ENCODE measurements at places on chromosomes 6 and 20.

DNA sequence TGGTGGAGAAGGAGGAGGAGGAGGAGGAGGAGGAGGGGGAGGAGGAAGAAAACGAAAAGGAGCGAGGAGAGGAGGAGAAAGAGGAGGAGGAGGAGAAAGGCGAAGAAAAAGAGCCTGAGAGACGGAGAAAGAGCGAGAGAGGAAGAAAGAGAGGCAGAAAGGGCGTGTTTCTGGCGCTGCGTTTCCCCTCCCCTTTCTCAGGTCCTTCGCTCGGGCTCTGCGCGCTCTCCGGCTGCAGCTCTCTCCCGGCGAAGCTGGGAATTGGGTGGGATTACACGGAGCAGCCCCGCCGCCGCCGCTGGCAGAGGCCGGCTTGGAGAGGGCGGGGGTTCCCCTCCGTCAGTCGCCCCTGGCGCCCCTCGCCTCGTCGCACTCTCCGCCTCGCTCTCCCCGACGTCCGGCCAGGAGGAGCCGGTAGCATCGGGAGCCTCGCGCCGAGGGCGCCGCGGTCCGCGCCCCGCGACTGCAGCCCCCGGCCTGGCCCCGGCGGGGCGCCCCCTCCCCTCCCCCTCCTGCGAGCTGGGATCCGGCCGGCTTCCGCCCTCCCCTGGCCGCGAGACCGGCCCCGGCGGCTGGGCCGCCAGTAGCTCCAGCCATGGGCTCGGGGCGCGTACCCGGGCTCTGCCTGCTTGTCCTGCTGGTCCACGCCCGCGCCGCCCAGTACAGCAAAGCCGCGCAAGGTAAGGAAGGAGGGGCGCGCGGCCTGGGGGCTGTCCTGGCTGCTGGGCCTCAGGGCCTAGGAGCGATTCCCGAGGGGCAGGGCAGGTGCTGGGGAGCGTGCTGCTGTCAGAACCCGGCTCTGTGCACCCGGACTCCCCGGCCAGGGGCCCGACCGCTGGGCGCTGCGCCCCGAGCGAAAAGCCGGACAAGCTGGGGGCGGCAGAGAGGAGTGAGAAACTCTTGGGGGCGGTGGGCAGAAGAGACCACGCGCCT, at the start of gene SCUBE3:
Gene SCUBE3 (plus strand): TSS at position 133 of the 933 bp plus-strand sequence. CDS start 463 bp downstream, at position 596.
- H3K4me3 ChIP-seq = peak within 1 kb of the TSS; percentile 73
- no peaks in the 10 kb centered on the region for H3K36me3 ChIP-seq
- H3K27me3 ChIP-seq = peaks cover 63% of the 10 kb centered on the region
- H3K27ac ChIP-seq = no peak within 1 kb of the TSS
- H3K4me1 ChIP-seq = peaks cover 21% of the 10 kb centered on the region

- no peak overlapping the region for H3K4me3 ChIP-seq
- H3K27me3 ChIP-seq = no peaks in the 10 kb centered on the region
- H3K4me1 ChIP-seq = no peaks in the 10 kb centered on the region
- no peak overlapping the region for H3K27ac ChIP-seq
- DNase-seq = no peak
Observed at GRCh38 chr6:117531809-117532725, 49.6 kb downstream of the DCBLD1 start.

GRCh38 chr6:137150072-137150471, 23.4 kb downstream of the IL22RA2 start:
- H3K36me3 ChIP-seq = no peaks in the 10 kb centered on the region
- no peak for DNase-seq
- H3K4me3 ChIP-seq = no peak overlapping the region
- no peaks in the 10 kb centered on the region for H3K27me3 ChIP-seq
- no peak overlapping the region for H3K27ac ChIP-seq
- peaks cover 3% of the 10 kb centered on the region for H3K4me1 ChIP-seq

GRCh38 chr6:138517635-138518034, 18.3 kb upstream of the NHSL1 start:
- no peaks in the 10 kb centered on the region for H3K36me3 ChIP-seq
- H3K27me3 ChIP-seq = no peaks in the 10 kb centered on the region
- no peak overlapping the region for H3K4me3 ChIP-seq
- H3K4me1 ChIP-seq = no peaks in the 10 kb centered on the region
- no peak for DNase-seq

- H3K4me1 ChIP-seq = peaks cover 24% of the 10 kb centered on the region
- no peak overlapping the region for H3K4me3 ChIP-seq
- no peaks in the 10 kb centered on the region for H3K36me3 ChIP-seq
- H3K27ac ChIP-seq = peak overlapping the region; percentile 8
- DNase-seq = no peak
Observed at GRCh38 chr6:116411284-116411623, 40.5 kb downstream of the DSE start.

GRCh38 chr6:78952362-78952761, 85.0 kb downstream of the IRAK1BP1 start:
- no peak overlapping the region for H3K27ac ChIP-seq
- no peak for DNase-seq
- H3K4me3 ChIP-seq = no peak overlapping the region
- peaks cover 82% of the 10 kb centered on the region for H3K36me3 ChIP-seq
- H3K4me1 ChIP-seq = no peaks in the 10 kb centered on the region

DNA sequence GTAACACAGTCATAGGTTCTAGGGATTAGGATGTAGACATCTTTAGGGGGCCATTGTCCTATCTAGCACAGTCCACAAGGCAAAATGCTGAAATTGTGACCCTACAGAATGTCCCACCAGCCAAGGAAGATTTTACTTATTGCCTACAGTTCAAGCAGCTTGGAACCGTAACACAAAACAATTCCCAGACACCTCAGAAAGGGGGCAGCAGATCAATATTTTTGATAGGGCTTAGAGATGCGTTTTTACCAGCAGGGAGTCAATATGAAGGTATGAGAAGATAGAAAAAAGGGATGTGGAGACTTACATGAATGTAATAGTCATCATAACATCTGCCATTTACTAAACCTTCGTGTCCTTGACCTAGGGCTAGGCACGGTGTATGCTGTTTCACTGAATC, 81.0 kb downstream of the TMEM170B start:
- no peaks in the 10 kb centered on the region for H3K27me3 ChIP-seq
- H3K4me1 ChIP-seq = peaks cover 4% of the 10 kb centered on the region
- H3K36me3 ChIP-seq = no peaks in the 10 kb centered on the region

- no peak for DNase-seq
- H3K4me1 ChIP-seq = no peaks in the 10 kb centered on the region
- no peaks in the 10 kb centered on the region for H3K36me3 ChIP-seq
- H3K27ac ChIP-seq = no peak overlapping the region
Observed at GRCh38 chr20:26167499-26167898, 470.8 kb upstream of the ZNF337 start.

DNA sequence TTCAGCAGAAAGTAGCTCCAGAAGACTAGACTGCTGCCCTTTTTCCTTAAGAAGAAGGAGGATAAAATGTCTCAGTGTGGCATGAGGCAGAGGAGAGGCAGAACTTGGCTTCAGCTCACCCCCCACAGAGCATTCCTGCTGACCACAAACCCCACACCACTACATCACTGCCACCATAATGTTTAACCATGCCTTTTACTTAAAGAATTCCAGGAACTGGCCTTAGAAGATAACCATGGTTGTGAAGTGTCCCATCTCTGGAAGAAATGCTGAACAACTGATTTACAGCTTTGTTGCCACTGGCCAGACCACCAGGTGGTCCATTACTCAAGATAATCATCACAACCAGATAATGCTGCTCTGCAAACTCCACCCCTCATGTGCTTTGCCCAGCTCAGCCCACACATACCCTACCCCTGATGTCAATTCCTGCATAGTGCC, 154.1 kb downstream of the CD24 start:
- H3K27ac ChIP-seq = no peak overlapping the region
- H3K4me3 ChIP-seq = no peak overlapping the region
- H3K27me3 ChIP-seq = no peaks in the 10 kb centered on the region
- H3K4me1 ChIP-seq = no peaks in the 10 kb centered on the region
- H3K36me3 ChIP-seq = no peaks in the 10 kb centered on the region

DNA sequence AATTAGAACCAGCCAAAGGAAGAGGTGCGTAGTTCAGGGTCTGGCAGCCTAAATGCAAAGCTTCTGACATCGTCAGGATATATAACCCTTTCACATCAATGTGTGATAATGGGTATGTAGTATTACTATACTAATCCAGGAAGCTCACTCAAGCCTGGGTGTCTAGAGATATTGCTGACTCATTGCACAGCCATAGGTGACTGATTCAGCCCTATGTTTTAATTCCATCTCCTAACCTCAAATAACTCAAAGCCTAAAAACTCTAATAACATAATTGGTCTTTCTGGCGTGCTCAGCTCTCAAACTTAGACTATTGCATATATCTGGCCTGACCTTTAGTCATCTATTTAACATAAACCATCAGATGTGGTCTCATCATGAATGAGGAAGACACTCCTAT, 658.4 kb downstream of the TBC1D32 start:
- DNase-seq = no peak
- H3K4me1 ChIP-seq = no peaks in the 10 kb centered on the region
- H3K27me3 ChIP-seq = no peaks in the 10 kb centered on the region
- H3K36me3 ChIP-seq = no peaks in the 10 kb centered on the region

DNA sequence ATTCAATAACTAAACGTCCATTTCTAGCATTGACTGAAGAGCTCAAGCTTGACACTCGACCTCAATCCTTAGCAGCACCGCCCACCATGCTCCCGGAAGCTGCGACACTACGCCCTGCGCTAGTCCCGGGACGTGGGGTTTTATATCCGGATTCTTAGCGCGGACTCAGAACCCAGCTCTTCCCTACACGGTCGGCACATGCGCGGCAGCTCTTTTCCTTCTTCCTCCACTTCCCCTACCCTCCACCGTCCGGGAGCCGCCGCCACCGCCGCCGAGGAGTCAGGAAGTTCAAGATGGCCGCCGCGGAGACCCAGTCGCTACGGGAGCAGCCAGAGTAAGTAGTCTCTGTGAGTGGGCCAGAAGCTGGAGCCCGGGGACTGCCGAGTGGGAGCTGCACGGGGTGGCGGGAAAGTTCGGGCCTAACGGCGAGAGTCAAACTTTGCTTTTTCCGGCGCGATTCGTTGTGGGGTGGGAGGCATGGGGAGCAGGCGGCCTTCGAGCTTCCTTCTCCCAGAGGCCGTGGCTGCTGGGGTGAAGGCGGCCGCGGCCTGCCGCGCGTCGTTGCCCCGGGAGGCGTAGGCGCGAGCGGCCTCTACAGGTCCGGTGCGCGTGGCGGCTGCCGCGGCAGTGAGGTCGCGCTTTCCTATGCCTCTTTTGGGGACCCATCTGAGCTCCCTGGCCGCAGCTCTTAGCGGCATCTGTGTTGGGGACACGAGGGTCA, 57.6 kb downstream of the FAM217A start:
- H3K4me1 ChIP-seq = peaks cover 62% of the 10 kb centered on the region
- no peaks in the 10 kb centered on the region for H3K27me3 ChIP-seq
- H3K27ac ChIP-seq = peak overlapping the region; percentile 99
- H3K4me3 ChIP-seq = peak overlapping the region; percentile 89
- DNase-seq = peak; percentile 98
- no peaks in the 10 kb centered on the region for H3K36me3 ChIP-seq

DNA sequence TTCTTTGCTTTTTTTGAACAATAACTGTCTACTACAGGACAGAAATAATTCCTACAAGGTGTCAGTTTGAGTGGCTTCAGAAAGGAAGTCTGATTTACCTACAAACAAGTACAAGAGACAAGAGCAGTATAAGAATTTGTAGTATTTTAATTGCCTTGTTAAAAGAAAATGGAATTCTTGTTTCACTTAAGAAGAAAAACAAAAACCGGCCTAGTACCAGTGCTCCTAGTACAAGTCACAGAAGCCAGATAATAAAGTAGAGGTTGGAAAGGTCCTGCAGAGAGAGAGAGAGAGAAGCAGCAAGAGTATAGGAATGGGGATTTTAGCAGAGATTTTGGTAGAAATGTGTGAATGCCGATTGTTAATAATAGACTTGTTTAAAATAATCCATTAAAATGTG, 6.4 kb downstream of the TAB2 start:
- no peak overlapping the region for H3K27ac ChIP-seq
- no peaks in the 10 kb centered on the region for H3K36me3 ChIP-seq
- no peak overlapping the region for H3K4me3 ChIP-seq
- DNase-seq = no peak
- peaks cover 39% of the 10 kb centered on the region for H3K4me1 ChIP-seq
- H3K27me3 ChIP-seq = no peaks in the 10 kb centered on the region

DNA sequence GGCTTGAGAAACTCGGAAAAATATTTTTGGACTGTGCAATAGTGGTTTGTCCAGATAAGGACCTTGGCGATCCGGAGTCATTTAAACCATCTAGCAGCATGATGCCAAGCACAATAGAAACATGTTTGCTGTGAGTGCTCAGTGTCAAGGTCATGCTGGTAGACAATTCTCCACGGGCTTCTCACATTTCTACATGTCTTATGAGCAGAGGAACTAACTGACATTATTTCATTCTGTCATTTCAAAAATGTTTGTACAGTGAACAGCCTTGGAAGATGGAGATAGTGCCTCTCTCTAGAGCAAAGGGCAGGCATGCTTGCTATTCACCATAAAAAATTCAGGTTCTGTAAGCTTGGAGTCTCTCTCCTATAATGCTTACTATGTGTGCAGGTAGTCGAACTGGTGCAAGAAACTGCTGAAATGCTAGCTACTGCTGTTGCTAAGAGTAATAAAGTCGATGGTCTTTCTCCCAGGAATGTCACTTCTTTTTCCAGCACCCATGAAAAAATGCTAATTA, 25.4 kb upstream of the CCN2 start:
- no peak for DNase-seq
- no peak overlapping the region for H3K4me3 ChIP-seq
- H3K27ac ChIP-seq = no peak overlapping the region
- H3K27me3 ChIP-seq = no peaks in the 10 kb centered on the region
- H3K36me3 ChIP-seq = no peaks in the 10 kb centered on the region

DNA sequence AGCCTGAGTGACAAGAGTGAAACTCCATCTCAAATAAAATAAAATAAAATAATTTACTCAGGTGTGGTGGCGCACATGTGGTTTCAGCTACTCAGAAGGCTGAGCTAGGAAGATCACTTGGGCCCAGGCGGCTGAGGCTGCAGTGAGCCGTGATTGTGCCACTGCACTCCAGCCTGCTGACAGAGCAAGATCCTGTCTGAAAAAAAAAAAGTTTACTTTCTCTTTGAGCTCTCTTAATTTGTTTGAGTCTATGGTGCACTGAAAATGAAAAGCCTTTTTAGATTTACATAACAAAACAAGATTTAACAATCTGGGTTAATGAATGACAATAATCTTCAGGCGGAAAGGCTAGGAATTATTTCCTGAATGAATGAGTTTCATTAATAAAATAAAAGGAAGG, 23.3 kb upstream of the NHSL1 start:
- no peaks in the 10 kb centered on the region for H3K27me3 ChIP-seq
- no peaks in the 10 kb centered on the region for H3K4me1 ChIP-seq
- no peak overlapping the region for H3K27ac ChIP-seq
- no peak for DNase-seq

DNA sequence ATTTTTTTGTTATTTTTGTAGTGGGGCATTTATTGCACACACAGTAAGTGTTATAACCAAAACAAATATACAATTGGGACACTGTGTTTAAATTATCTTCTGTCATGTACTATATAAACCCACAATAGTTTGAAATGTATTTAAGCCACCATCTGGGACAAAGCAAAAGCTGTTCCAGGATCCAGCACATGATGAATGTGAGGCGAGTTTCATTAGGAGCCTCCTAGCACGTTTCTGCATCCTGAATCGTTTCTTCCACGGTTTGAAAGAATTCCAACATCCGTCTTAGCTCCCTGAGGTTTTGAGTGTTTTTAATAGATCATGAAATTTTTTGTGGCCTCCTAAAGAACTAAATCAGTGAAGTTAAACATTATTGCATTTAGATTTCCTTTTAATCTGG, 65.8 kb downstream of the EYA4 start:
- H3K27ac ChIP-seq = no peak overlapping the region
- H3K4me3 ChIP-seq = no peak overlapping the region
- no peaks in the 10 kb centered on the region for H3K36me3 ChIP-seq
- H3K27me3 ChIP-seq = no peaks in the 10 kb centered on the region
- H3K4me1 ChIP-seq = no peaks in the 10 kb centered on the region

GRCh38 chr6:17665132-17665531, 41.6 kb downstream of the NUP153 start:
- H3K4me1 ChIP-seq = no peaks in the 10 kb centered on the region
- no peak for DNase-seq
- H3K4me3 ChIP-seq = no peak overlapping the region

- H3K27me3 ChIP-seq = no peaks in the 10 kb centered on the region
- H3K4me3 ChIP-seq = peak overlapping the region; percentile 72
- H3K4me1 ChIP-seq = peaks cover 33% of the 10 kb centered on the region
Observed at GRCh38 chr6:157981132-157981394, 600 bp upstream of the SYNJ2 start.

Data from suprapubic skin (tissue), 4 donors.